ENCODE measurements at places on chromosomes 13 and 19.

DNA sequence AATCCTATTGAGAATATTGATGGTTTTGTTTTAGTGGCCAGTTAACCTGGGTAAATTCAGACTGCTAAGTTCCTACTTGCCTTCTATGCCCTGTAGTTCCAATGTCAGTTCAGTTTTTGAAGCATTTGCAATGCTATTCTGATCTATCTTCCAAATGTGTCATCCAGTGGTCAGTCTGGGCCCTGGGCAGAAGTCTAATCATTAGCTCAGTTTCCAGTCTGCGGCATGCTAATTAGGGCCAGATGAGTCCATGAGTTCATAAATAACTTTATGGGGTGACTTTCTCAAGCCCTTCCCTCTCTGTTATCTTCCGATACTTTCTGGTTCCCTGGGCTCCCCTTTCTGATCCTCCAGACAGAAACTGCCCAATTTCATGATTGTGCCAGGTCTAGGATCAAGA is 32.7 kb downstream of the FAM187B start:
- DNase-seq, result no peak

- DNase-seq, result no peak
These were observed 240.4 kb downstream of the KCNRG start for GRCh38 chr13:50255639-50256038.

DNA sequence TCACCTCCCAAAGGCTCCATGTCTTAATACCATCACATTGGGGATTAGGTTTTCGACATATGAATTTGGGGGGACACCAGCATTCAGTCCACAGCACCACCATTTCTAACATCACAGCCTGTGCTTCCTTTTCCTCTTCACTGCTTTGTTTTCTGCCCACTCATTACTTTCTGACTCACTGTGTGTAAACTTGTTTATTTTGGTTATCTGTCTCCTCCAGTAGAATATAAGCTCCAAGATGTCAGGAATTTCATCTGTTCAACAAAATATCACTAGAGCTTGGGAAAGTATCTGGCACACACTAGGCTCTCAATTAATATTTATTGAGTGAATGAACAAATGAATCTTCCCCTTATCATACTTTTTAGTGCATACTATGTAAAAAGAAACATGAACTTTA is 152.0 kb downstream of the NUFIP1 start:
- no peak for DNase-seq

DNA sequence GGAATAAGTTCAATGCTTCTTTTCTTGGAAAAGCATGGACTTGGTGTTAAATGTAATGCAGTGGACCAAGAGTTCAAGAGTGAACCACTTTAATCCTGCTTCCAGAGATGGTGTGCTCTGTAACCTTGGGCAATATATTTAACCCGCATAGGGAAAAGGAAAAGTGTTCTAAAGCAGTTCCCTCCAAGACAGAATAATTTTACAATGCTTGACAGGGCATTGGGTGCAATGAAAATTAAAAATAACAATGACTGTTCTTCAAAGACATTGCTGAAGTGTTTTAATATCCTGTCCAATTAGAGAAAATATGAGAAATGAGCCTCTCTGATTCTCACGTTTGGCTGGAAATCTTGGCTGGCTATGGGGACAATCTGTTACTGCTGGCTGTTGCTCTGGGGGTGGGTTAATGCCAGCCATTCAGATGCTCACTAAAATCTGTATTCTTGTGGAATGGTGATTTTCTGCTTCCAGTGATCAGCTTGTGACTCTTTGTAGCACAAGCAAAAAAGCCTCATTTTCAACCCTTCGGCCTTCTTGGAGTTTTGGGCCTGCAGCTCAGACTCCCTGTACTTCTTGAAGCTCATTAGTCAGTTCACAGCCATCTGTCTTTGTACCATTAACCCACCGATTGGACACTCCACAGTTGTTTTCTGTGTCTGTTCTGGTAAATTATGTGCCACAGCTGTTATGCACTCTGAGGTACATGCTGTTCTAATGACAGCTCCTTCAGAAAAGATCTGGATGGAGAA is 310.6 kb downstream of the LMO7 start:
- no peak for DNase-seq

DNA sequence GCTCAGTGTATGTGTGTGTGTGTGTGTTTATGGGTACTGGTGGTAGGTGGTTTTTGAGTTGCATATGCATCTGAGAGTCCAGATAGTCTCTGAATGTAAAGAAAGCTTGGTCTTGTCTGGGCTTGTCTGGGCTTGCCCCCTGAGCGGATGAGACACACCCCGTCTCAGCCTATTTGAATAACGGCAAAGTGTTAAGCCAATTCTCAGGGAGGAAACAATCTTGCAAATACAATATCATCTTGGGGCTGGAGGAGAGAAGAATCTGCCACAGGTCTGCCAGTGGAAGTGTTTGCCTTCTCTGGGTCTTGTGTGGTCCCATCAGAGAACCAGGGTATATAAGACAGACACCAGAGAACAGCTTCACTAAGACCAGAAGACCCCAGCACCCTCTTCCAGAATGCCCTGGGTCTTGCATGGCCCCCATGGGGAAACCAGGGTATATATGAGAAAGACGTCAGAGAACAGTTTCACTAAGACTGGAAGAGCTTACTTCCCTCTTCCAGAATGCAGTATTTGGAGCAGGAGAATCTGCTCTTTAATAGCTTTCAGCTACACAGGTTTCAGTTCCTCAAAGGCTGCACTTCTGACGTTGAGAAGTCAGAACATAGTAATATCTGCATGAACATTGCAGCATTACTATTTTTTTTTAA is 13.3 kb downstream of the CD70 start:
- no peak for DNase-seq

- no peak for DNase-seq
These were observed 7.6 kb downstream of the LYPD3 start for GRCh38 chr19:43457809-43458208.

- no peak for DNase-seq
These were observed 140.8 kb downstream of the GGACT start for GRCh38 chr13:100447831-100448230.

- no peak for DNase-seq
These were observed 10.4 kb upstream of the TMEM86B start for GRCh38 chr19:55239004-55239403.

DNA sequence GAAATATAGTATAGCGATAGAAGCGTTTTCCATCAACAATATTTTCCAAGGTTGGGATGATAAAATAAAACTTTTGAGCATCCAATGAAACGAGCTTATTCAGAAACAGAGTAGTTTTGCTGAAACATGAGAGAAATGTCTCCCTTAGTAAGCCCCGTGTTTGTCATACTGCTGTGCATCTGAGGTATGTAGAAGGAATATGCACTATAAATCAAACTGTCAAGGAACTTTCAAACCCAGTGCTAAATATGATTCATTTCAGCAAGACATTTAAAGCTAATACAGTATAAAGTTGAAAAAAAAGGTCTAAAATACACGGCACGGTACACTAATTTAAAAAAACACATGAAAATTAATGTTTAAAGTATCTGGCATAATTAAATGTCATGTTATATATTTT is 546.2 kb downstream of the SLITRK5 start:
- no peak for DNase-seq
